A673 (cell line): ENCODE measurements at places on chromosomes 13 and 19.

GRCh38 chr19:41373993-41374392, 2.3 kb upstream of the TMEM91 start:
- peak; percentile 96 for DNase-seq

- DNase-seq: no peak
Measured at GRCh38 chr13:26324294-26324693, 70.4 kb downstream of the CDK8 start.

GRCh38 chr13:92843549-92843948, 383.1 kb upstream of the GPC6 start:
- DNase-seq: peak; percentile 26

- DNase-seq: no peak
Measured at GRCh38 chr19:41887711-41888382, 4.9 kb downstream of the ARHGEF1 start.

- DNase-seq: no peak
Measured at GRCh38 chr19:6219586-6220290, 60.0 kb downstream of the MLLT1 start.

- no peak for DNase-seq
Measured at GRCh38 chr13:24982333-24982999, 113.5 kb upstream of the PABPC3 start.
